ENCODE measurements at places on chromosomes 2 and 18.

GRCh38 chr18:59629894-59630293 is 67.3 kb downstream of the CCBE1 start:
- no peak for DNase-seq

DNA sequence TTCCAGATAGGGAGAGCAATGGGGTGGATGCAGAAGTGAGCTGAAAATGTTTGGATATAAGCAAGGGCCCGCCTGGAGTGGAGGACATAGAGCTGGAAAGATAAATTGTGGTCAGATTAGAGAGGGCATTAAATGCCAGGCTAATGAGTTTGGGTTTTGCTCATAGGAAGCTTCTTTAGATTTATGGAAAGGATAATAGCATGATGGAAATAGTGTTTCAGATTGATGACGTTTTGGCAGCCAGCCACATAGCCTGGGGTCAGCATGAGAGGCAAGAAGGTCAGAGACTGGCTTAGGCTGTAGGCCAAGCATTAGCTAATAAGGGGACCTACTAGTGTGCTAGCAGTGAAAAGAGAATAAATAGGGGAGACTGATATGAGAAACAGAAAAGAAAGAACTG is 321.6 kb downstream of the STK39 start:
- no peak for DNase-seq

GRCh38 chr2:196239622-196240587 is 68.5 kb upstream of the STK17B start:
- no peak for DNase-seq

DNA sequence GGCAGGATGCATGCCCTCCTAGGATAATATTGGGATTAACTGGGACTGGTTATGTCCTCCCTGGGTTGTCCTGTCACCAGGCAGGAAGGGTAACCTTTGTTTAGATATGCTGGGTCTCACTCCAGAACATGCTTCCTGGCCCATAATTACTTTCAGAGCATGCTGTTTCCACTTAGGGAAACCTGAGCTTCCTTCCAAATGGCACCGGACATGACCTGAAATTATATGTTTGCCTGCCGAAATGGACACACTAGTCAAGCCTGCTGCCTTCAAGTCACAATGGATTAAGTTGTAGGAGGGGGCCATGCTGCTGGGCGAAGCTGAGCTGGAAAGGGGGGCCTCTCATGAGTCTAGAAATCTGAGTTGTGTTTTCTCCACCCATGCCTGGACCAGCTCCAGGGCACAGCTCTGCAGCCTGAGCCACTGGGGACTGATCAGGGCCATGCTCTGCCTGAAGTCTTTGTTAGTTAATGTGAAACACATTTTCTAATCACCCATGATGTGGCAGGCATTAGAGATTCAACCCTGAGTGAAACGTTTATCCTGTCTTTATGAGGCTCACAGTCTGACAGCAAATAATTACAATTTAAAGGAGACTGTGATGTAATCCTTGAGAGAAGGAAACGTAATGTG is 273.3 kb downstream of the TNS1 start:
- DNase-seq, result no peak

- no peak for DNase-seq
These were observed 42.8 kb upstream of the BAZ2B start for GRCh38 chr2:159658881-159659873.

DNA sequence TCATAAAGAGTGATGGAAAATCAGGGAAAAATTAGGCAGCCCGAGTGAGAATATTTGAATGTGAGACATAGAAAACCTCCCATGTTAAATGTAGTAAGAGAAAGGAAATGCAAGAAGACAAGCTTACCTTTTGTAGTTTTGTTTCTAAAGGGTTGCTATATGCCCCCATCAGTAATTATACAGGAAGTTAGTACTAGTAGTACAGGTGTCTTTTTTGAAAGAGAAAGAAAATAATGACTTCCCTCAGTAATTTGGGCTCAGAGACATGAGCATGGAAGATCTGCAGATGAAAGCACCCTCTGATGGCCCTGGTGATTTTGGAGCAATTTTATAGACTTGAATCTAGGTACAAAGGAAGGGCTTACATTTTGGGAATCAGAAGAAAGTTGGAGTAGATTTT is 80.8 kb downstream of the RHBDD1 start:
- DNase-seq, result no peak

DNA sequence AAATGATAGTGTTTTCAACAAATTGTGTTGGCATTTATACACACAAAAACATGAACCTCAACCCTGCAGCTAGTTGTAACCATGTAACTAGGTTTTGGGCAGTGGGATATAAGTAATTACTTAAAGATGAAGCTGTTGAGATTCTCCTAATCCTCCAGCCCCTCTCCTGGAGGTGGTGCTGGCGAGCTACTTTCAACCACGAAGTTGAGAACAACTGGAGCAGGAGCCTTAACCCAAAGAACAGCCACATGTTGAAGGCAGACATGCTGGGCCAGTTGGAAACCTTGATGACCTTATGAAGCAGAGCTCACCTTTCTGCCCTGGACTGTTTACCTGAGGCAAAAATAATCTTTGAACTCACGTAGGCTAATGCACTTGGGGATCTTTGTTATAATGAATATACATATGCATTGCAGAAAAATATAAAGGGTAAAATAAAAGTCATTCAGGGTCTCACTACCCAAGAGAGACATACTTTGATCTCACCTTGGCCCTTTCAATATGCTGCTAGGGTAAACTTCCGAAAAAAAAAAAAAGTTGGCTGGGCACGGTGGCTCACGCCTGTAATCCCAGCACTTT is 89.6 kb upstream of the NPAS2 start:
- no peak for DNase-seq

DNA sequence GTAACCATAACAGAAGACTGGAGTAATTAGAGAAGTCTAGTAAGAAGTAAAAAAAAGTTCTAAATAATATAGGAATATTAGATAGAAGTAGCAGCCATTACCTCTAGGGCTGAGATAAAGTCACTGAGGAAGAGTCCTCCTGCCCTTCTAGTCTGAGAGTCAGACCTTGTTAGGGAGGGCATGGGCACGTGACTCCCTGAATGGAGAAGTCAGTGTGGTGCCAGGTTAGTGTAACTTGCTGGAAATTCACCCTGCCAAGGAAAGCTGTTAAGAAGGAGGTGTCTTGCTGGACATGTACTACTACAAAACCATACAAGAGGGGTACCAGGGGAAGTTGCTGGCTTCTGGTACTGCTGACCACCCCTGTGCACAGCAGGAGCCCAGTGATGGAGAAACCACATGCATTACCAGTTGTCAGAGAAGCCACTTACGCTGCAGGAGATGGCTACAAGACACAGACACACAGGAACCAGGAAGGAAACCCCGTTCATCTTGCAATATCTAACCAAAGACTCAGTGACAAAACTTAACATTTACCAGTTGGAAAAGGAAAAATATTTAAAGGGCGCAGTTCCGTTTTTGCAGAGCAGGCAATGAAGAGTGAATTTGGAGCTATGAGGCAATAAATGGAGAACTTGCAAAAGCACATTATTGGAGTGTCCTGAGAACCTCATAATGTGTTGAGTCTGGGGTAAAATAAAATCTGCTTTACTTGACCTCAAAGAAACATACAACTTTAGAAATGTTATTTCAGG is 77.2 kb upstream of the TLK1 start:
- DNase-seq, result no peak

DNA sequence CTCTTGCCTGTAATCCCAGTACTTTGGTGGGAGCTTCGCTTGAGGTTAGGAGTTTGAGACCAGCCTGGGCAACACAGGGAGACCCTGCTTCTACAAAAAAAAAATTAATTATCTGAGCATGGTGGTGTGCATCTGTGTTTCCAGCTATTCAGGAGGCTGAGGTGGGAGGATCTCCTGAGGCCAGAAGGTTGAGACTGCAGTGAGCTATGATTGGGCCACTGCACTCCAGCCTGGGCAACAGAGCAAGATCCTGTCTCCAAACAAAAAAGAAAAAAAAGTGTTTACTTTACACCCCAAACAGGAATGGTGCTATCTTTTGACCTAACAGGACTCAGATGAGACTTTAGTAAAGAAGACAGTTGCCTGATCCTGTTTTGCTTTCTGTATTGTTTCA is 35.6 kb downstream of the MAL start:
- DNase-seq, result no peak

- no peak for DNase-seq
These were observed 104.5 kb upstream of the MCFD2 start for GRCh38 chr2:47019961-47020681.

- DNase-seq, result no peak
These were observed 39.7 kb downstream of the CDCA7 start for GRCh38 chr2:173394091-173394974.

- DNase-seq, result no peak
These were observed 54.2 kb upstream of the CTDP1 start for GRCh38 chr18:79625195-79625923.
